ENCODE measurements at places on chromosomes 3 and 15.

DNA sequence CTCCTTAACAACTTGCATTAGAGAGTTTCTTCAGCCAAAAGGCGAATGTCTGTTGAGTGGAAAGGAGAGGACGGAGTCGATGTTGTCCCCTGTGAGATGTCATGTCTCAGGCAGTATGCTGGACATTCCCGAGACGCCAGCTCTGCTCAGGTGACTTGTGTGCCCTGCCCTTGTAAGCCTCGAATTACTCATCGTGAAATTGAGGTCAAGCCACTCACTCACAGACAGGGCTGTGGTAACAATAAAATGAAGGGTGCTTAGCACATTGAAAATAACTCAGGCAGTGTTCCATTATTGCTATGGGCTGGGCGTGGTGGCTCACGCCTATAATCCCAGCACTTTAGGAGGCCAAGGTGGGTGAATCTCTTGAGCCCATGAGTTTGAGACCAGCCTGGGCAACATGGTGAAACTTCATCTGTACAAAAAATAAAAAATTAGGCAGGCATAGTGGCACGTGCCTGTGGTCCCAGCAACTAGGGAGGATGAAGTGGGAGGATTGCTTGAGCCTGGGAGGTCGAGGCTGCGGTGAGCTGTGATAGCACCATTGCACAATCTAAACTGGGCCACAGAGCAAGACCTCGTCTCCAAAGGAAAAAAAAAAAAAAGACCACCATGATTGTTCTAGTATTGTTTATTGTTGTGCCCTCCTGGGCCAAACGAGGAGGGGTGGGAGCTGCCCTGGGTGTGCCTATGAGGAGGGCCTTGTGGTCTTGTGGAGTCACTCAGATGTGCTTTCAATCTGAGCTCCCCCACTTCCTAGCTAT is 214.4 kb downstream of the THSD4 start:
- no peak for DNase-seq

GRCh38 chr15:48645558-48646330 is at the start of gene FBN1:
Gene FBN1 (minus strand): TSS chr15:48645709. CDS start chr15:48644769, 940 bp downstream.
- peak; percentile 86 for DNase-seq

- no peak for DNase-seq
Observed at GRCh38 chr15:96171853-96172296, 158.6 kb upstream of the NR2F2 start.

DNA sequence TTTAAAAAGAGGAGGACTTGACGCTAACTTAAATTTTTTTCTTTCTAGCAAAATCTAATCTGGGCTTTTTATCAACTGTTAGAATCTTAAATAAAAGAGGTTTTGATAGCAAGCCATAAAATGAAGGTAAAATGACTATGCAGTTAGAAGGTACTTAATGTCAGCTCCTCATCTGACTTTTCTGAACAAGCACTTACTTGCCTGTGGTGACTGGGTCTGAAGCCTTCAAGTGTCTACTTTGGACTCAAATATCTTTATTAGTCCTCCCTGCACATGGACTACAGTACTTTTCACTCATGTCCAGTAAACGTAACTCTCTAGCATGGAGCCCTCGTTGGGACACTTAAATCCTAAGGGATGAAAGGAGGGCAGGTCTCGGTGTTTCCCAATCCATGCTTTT is 135.9 kb downstream of the P2RY1 start:
- no peak for DNase-seq

DNA sequence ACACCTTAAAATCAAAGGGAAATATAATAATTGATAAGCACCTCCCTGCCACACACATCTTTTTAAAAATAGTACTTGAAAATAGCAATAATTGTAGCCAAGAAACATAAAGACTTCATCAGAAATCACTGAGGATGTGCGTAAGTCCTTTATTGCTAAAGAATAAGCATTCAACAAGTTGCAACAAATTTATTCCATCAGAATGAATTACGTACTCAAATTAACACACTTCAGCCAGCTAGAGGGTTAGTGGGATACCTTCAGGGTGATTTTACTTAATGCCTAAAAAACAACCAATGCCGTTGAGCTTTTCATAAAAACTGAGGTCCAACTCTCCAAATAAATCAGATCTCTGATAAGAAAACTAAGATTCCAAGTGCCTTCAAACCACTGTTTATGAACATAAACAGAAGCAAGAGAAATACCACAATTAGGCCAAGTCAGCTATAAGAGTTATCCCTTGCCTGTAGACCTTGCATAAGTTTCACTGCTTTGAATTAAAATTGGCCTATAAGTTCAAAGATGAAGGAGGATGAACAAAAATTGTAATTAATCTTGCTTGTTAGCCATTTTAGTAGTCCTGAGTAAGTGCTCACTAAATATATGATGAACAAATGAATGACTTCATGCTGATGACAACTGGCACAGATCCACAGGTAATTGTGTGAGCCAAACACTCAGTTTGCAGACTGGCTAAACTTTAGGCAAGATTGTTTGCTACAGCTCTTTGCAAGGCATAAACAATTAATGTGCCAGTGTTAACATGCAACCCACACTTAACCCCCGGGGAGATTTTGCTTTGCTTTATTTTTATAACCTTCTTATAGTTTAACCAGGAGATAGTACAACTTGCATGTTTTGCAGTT is 375.1 kb upstream of the THBS1 start:
- no peak for DNase-seq

DNA sequence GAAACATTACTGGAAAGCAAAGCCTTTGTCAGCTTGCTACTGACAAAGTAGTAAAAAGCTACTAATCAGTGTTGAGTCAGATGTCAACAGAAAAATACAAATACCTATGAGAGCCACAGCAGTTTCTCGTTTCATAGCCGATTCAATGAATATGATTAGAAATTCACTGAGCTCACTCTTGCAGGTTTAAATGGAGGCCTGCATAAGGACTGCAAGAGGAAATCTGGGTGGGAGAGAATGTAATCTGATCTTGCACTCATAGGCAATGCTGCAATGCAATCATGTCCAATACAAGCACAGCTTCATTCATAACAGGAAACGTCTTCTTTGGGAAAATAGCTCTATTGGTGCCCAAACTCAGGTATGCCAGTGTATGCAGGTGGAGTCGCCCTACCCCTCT is 608.8 kb downstream of the ROBO2 start:
- no peak for DNase-seq

GRCh38 chr3:64209866-64210621 is 15.2 kb downstream of the PRICKLE2 start:
- no peak for DNase-seq

DNA sequence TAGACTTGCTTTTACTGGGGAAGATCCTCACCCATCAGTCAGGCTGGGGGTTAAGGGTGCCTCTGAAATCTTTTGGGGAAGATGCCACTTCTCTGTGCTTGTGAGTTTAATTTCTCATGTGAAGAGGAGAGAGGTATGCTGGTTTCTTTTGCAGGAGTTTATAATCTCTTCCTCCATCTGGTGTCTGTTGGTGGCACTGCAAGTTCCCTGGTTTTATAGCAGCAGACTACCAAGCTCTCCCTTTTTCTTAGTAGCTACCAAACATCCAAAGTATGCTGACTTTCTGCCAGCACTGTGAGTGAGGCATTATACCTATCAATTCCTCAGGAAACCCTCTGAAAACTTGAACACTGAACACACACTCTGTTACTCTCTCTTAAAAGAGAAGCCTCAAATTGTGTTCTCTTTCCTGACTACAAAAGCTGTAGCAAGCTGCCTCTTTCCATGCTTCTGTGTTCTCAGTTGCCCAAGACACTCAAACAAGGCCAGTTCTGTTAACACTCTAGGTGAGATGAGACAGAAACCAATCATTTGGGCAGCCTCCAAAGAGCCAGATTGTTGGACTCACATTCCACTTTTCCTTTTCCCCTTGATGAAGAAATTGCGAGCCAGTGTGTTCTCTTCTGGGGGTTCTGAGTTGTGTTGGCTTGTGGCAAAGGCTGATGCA is 299.5 kb downstream of the GAP43 start:
- DNase-seq: no peak

- DNase-seq: no peak
Observed at GRCh38 chr3:160193644-160194192, 31.5 kb upstream of the C3orf80 start.

DNA sequence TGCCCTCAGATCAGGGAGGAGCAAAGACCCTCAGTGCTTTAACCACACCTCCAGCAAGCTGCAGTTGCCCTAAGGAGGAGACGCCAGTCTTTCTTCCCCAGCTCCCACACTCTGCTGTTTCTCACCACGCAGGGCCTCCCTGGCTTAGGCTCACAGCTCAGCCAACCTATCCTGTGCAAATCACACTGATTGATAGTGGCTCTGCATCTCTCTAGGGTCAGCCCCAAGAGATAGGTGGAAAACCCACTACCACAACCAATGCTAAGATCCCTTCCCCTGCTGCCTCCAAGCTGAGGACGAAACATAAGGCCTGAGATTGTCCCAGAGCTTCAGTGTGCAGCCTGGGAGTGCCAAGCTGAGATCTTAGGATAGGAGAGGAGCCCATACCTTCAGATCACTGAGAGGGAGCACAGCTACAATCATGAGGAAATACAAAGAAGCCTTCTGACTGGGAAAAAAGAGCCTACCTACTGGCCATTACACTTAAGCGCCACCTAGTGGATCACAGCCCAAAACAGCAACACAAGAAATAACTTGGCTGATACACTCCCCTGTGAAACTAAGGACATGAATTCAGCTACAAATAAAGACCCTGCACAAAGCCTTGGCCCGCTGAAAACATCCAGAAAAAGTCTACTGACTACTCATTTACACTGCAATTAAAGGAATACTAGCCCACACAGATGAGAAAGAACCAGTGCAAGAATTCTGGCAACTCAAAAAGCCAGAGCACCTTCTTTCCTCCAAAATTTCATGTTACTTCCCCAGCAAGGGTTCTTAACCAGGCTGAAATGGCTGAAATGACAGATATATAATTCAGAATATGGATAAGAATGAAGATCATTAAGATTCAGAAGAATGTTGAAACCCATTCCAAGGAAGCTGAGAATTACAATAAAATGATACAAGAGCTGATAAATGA is 271.5 kb upstream of the DCBLD2 start:
- DNase-seq: peak; percentile 62

DNA sequence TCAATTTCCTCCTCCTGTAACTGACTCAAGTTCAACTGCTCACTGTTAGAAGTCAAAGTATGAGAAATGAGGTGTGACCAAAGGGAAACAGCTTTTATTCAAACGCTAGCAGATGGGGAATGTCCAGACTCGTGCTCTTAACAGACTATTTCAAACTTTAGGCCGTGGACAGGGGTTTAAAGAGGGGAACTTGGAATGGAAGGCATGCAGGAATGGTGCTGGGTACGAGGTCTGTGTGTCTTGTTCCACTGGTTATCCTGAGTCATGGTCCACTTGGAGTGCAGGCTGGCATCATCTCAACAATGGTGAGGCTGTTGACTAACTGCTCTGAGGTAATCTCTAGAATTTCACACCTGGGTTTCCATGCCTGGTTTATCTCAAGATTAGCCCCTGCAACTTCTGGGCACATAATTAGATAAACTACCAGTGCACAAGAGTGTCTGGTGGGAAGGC is 22.9 kb upstream of the DNAAF4 start:
- no peak for DNase-seq

DNA sequence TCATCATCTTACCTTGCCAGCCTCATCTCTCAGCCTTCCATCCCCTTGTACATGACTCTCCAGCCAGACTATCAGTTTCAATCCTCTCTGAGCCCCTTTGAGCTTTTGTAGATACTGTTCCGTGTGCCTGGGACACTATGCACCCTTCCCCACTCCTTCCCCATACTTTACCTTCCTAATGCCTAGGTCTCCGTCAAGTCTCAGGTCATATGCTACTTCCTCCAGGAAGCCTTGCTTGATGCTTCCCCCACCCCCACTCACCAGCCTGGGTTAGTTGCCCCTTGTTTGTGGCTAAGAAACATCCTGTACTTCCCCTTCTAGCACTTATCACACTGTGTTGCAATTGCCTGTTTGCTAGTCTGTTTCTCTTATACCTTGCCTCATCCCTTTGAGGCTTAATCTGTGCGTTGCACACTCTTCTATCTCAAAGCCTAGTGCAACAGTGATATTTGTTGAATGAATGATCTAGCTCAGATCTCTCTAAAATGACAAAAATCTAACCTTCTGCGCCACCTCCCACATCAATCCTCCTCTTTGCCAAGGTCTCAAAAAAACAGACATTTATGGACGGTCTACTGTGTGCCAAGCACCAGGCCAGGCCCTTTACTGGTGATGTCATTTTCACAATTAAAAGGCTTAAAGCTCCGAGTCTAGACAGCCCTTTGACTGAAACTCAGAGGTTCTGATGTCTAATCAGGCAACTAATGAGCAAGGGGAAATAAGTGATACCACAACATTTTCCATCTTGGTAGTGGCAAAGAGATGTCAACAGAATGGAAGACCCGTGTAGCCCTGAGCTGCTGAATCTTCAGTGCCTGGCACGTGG is 6.5 kb upstream of the USP3 start:
- no peak for DNase-seq

DNA sequence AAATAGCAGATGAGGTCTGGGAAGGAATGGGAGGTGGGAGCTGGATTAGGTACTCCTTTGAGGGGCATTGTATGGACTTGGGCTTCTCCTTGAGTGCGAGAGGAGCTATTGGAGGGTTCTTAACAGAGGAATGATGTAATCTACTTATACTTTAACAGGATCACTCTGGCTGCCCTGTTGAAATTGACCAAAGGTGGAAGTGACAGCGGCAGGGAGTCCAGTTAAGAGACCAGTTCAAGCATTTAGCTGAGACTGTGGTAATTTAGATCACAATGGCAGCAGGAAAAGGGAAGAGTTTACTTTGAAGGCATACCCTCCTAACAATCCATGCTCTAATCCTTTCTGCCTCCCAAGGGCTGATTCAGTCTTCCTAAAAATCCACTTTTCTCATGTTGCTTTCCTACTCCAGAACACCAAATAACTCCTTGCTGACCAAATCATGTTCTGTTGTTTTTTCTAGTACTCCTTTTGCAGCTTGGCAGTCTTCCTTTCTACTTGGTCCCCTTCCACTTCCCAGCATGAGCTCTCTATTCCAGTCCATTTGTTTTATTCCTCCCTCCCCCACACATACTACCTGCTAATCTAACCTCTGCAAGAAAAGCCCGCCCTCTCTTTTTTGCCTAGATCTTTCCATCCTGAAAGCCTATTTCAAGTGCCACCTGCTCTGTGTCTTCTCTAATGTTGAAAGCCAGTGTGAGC is 139.4 kb downstream of the NECTIN3 start:
- no peak for DNase-seq

DNA sequence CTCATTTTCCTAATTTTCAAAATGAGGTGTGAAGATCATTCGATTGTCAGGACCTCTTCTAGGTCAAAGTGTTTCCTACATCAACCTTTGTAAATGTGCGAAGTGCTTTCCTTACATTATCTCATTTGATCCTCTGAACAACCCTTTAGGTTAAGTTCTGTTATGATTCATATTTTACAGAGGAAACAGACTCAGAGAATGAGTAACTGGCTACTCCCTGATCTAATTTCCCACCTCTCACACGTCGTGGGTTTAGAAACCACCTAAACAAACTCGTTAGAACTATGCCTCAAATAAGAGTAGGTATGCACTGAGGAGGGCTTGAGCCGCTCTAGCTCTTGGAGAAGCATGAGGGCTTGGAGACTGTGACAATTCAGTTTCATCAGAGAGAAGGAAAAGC is 148.6 kb downstream of the CD47 start:
- no peak for DNase-seq

DNA sequence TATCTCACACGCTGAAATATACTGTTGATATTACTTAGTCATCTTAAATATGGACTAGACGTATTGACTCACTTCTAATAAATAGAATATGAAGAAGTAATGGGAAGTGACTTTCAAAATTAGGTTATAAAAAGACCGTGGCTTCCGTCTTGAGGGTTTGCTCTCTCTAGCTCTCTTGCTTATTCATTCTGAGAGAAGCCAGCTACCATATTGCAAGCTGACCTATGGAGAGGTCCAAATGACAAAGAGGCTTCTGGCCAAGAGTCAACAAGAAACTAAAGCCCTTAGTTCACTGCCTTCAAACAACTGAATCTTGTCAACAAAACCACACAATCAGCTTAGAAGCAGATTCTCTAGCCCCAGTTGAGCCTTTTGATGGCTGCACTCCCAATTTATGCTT is 46.1 kb downstream of the SLC9C1 start:
- DNase-seq: no peak
